ENCODE measurements at places on chromosomes 7 and 10. TPM values are rescaled to one million over a fixed set of nuclear protein-coding genes. Genes with fewer than 3 reads are reported as not detected.

Gene MYOZ1
- 13.1 TPM for total RNA-seq

DNA sequence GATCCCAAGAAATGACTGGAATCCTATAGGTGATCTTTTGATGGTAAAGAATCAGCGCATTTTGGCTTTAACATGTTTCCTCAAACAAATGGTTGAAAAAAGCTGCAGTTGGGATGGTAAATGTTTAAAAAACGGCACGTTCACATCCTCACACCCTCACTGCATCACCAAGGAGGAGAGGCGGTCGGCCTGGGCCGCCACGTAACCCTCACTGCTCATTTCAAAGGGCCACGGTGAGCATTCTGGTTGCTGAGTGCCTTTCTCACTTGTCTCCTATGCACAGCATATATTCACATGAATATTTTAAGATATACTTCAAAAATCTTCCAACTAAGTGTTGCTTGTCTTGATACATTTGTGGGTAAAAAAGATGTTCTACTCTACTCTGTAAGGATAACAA, 233.2 kb downstream of the DNAJB6 start:
- DNase-seq: no peak

GRCh38 chr7:134875867-134876266, 96.4 kb downstream of the CALD1 start:
- DNase-seq: no peak

Gene CARD11
- 1.3 TPM for total RNA-seq

DNA sequence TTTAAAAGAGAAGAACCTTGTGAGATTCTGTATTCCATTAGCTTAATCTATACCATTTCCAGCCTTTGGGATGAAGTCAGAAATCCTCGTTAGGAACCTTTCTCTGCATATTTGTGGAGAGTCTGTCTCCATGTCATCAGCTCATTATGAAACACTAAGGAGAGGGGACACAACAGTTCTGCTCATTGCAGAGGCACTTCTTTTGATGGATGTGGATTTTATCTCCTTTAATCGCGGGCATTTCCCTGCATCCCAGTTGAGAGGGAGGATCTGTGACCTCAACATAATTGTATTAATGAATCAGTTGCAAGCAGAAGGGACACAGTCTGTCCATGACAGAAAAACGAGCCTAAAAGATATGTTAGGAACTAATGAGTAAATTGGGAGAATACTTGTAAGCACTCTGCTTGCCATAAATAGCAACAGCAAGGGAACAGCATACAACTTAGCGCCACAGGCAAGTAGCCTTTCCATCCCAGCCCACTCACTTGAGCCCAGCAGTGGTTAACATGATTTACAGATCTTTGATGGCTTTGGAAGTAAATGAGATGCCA, 37.9 kb downstream of the SORCS1 start:
- no peak for DNase-seq

- DNase-seq: no peak
Measured at GRCh38 chr10:103062854-103063590, 130.1 kb downstream of the NT5C2 start.

Gene VAX1
- not detected for total RNA-seq

GRCh38 chr10:92756201-92757065, 66.7 kb downstream of the HHEX start:
- no peak for DNase-seq

DNA sequence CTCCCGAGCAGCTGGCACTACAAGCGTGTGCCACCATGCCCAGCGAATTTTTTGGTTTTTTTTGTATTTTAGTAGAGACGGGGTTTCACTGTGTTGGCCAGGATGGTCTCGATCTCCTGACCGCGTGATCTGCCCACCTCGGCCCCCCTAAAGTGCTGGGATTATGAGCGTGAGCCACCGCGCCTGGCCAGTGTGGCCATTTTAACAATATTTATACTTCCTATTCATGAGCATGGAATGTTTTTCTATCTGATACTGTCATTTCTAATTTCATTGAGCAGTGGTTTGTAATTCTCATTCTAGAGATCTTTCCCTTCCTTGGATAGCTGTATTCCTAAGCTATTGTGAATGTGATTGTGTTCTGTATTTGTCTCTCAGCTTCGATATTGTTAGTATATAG, 96.2 kb downstream of the GLCCI1 start:
- DNase-seq: no peak

GRCh38 chr10:119290301-119291048, 83.1 kb downstream of the GRK5 start:
- DNase-seq: no peak

- DNase-seq: no peak
Measured at GRCh38 chr7:36208426-36208825, 55.4 kb downstream of the EEPD1 start.

Gene TMEM243
- total RNA-seq: 12.2 TPM

Gene RET
- total RNA-seq: 0.84 TPM

Gene IL15RA
- total RNA-seq: 10.9 TPM

DNA sequence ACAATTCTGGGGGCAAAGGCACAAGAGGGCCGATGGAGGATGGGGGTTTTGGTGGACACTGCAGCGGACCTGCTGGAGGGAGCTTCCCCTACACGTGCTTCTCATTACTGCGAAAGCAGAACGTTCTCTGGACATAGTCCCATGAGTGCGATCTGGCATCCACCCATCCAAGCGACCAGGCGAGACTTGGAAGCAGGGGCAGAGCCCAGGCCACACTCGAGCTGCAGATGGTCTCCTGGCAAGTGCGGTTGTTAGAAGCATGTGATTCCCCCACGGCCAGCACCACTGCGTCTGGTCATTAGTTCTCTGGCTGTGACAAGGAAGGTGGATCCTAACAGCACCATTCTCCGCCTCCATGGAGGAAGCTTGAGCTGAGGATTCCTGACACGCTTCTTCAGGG, 118.4 kb upstream of the TCERG1L start:
- DNase-seq: no peak

- no peak for DNase-seq
Measured at GRCh38 chr7:69177941-69178494, 420.3 kb upstream of the AUTS2 start.

- DNase-seq: no peak
Measured at GRCh38 chr7:94513565-94513860, 3.9 kb downstream of the CASD1 start.

- no peak for DNase-seq
Measured at GRCh38 chr10:127578961-127579305, 29.8 kb downstream of the NPS start.

Gene PHYHIPL
- total RNA-seq: 0.09 TPM

DNA sequence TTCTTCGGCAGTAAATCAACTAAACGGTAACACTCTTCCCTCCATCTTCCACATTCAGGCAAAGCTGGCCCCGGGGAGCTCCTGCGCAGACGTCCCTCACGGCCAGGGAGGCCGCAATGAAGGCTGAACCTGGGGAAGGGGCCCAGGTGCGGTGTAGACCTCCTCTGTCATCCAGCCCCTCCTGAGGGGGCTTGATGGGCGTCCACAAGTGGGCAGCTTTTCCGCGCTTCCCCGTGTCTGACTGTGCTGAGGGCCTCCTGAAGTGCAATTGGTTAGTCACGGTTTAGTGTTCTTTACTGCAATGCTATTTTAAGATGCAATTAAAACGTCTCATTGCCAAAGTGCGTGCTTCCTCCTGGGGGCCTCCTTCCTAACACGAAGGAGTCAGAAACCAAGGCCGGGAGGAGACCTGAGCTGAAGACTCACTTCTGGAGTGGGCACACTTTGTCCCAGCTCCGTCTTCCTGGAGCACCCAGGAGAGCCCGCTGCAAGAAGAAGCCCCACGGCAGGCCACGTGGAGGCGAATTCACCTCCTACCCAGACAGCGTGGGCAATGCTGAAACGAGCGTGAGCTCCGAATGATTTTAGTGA, 173.3 kb downstream of the ELFN1 start:
- peak; percentile 10 for DNase-seq

Gene RHEB
- total RNA-seq: 180 TPM

Gene PDE1C
- total RNA-seq: 44.2 TPM

DNA sequence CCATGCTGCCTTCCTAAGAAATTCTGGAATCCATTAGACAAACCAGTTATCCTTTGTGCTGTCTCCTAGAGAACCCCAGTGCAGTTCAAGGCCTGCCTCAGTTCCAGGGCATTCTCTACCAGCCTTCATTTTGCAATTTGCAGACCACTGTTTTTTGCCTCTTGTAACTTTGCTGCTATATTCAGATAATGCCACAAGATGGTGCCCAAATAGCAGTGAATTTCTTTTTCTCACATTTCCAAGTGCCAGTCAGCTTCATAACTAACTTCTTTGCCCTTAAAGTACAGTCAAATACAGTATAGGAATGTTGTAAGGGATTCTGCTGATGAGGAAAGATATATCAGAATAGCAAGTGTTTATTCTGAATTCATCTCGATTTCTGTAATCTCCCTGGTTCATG, 25.2 kb downstream of the LOXL4 start:
- DNase-seq: no peak

Gene EFCAB10
- not detected for total RNA-seq

GRCh38 chr7:120273476-120273975, 551 bp downstream of the KCND2 start:
- DNase-seq: no peak

Gene DGKI
- 7.2 TPM for total RNA-seq

DNA sequence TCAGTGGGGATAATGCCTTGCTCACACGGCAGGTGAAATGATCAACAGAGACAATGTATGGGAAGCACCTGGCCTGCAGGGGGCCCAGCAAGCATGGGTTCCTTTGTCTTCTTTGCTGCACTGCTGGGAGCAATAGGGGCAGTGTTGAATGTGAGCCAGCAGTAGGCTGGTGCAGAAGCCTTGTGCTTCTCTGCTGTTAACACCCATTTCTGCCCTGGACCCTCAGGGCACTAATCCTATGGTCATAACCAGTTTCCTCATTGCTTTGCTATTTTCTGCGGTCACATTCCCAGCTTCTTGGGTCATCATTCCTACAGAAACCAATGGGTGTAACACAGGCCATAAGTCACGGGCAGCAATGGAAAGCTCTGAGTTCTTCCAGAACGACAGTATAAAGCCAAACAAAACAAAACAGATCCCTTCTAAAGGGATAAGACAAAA, 10.9 kb upstream of the LGI1 start:
- DNase-seq: no peak

Gene ADCK2
- 14.7 TPM for total RNA-seq

DNA sequence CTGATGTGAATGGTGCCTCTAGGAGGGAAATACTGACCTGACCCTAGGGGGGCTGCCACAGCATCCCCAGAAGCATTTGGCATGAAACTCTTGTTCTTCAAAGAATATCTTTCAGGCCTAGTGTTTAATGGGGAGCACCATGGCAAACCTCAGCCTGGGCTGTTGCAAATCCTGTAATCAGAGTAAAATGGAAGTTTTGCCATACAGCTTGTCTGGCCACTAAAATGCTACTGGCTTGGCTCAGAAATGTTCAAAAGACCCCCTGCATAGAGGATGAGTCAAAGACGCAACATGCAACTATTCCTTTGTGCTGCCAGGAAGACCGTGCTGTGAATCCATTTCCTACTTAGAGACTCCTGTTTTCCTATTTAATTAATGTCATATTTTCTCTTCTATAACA, 26.7 kb downstream of the HECW1 start:
- no peak for DNase-seq

All from left cardiac atrium (tissue), 4 donors.